ENCODE measurements at places on chromosomes 2 and 18.

- no peak for DNase-seq
These were observed 33.0 kb downstream of the TPO start for GRCh38 chr2:1446301-1446700.

- no peak for DNase-seq
These were observed 436.4 kb upstream of the ST6GAL2 start for GRCh38 chr2:107322416-107322815.

GRCh38 chr2:217626926-217627325, 375.9 kb downstream of the TNS1 start:
- no peak for DNase-seq

DNA sequence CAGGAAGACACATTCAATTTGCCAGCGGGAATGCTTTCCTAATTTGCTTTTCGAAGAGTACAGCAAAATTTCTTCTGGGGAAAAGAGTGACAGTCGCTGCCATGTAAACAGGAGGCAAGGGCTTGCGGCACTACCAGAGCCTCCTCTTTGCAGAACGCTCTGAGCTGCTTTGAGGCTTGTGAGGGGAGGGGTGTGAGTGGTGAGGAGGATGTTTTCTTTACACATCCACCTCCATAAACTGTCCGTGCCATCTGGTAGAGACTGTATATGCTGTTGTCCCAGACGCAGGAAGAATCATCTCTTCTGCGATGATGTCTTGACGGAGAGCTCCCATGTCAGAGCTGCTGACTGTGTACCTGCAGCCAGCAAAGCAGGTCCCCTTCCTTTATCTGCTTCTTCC, 138.0 kb downstream of the SOCS6 start:
- DNase-seq = no peak

DNA sequence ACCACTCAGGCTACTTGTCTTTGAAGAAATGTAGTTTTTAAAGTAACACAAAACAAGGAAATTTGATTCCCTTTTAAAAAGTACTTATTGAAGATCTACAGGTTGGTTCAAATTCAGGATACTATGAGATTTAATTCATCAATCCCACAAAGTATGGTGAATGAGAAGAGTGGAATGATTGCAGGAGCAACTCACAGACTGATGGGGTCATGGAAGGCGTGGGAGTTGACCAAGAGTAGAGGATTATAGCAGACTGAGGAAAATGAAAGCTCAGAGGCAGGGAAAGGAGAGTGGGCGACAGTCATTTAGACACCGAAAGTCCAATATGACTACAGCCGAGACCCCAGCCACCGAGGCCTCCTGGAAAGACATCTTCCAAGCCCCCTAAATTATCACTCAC, 12.5 kb upstream of the DAPL1 start:
- no peak for DNase-seq
